ENCODE measurements at places on chromosomes 7 and 10.

- DNase-seq, result no peak
Observed at GRCh38 chr10:12583891-12584595, 234.7 kb downstream of the CAMK1D start.

DNA sequence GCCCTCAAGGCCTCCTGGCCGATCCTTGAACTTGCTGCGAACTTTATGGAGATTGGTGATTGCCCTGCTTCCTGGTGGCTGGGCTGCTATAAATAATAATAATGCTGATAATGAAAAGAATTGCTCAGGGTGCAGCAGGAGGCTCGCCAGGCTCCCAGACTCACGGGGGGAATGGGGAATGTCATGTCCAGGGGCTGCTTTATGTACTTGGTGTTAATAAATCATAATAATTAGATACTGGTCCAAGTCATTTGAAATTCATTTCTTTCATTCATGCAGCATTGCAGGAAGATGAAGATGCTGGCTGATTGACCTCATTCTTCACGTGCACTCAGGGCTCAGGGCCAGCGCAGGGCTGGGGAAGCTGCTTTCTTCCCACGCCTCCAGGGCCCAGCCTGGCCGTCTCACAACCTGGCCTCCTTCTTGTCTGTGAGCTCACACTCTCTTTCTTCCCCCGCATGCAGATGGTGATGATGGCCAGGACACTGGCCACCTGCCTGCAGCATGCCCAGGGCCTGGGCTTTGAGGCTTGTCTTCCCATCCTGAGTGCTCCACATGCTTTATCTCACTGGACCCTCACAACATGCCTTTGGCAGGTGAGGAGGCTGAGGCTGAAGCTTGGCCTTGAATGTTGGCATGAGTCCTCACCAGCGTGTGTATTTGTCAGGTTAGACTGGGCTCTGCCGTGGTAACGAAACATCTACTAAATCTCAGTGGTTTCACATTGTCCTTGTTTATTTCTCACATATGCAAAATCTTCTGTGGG is 138.4 kb upstream of the TNS3 start:
- peak; percentile 54 for DNase-seq

- peak; percentile 45 for DNase-seq
Observed at GRCh38 chr7:1954366-1955004, 278.3 kb downstream of the MAD1L1 start.

DNA sequence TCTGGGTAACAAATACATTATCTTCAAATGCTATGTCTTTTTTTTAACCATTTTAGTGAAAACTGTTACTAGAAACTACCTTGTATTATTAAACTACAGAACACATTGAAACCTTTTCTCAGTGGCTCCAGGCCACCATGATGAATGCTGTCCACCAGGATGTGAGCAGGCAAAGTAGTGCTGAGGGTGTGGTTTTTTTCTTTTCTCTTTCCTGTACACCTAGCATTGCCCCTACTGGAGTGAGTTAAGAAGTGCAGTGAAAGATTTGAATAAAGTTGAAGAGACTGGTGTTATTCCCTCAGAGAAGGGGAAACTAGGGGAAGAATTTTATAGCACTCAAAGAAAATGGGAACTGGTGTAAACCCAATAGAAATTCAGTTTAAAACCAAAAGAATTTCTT is 120.0 kb upstream of the SAMD8 start:
- DNase-seq, result no peak

DNA sequence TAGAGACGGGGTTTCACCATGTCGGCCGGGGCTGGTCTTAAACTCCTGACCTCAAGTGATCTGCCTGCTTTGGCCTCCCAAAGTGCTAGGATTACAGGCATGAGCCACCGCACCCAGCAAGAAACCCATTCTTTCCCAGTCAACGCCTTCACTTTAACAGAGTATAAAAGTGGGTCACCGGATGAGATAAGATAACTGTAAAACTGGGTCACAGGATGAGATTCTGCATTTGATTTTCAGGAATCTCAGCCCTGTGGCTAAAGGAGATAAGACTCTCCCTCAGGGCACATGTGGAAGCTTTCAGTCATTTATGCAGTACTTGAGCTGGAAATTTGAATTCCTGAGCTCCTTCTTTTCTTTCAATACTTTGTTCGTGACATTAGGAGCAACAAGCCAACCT is 70.8 kb downstream of the LRRC17 start:
- no peak for DNase-seq

All from AG20443 (cell line).